ENCODE measurements at places on chromosomes 16 and 17. TPM values are rescaled to one million over a fixed set of nuclear protein-coding genes. Genes with fewer than 3 reads are reported as not detected.

- peak overlapping the region; percentile 68 for H3K27ac ChIP-seq
- no peaks in the 10 kb centered on the region for H3K36me3 ChIP-seq
- H3K4me3 ChIP-seq: no peak overlapping the region
- DNase-seq: no peak
- peaks cover 39% of the 10 kb centered on the region for H3K27me3 ChIP-seq
Measured at GRCh38 chr17:41529491-41529915, 1.4 kb upstream of the KRT19 start.

Gene RASD1
- total RNA-seq: 39.2 TPM

GRCh38 chr17:79508291-79508716 is 102.5 kb downstream of the RBFOX3 start:
- no peaks in the 10 kb centered on the region for H3K4me1 ChIP-seq
- H3K4me3 ChIP-seq: no peak overlapping the region
- H3K27me3 ChIP-seq: no peaks in the 10 kb centered on the region
- no peak for DNase-seq

- H3K27me3 ChIP-seq: no peaks in the 10 kb centered on the region
- no peak overlapping the region for H3K27ac ChIP-seq
- H3K4me3 ChIP-seq: peak overlapping the region; percentile 89
- DNase-seq: no peak
Measured at GRCh38 chr16:30760577-30761426, 1.1 kb downstream of the CFAP119 start.

DNA sequence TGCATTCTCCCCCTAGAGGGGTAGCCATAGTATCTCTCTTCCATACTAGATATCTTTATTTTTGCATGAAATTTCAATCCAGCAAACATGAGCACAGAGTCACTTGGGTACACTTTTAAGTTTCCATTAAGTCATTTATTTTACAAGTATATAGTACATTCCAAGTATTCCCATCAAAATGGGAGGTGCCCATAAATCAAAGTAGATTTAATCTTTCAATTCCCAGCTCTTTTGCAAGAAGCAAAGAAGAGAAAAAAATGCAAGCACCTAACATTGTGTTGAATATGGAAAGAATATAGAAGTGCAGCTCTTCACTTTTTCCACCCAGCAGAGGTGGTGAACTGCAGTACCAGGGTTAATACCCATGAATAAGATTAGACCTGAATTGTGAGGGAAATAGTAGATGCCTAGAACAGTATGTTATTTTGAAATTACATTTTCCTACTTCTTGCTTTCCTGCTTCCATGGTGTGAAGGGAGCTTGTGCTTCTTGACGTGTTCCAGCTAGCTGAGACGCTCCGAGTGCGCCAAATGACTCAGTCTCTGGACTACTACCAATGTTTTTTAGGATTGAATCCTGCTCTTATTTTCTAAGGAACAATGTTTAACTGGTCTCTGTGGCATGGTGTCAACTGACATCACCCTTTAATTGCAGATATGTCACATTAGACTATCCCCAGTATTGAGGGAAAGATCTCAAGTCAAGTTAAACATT is 151.1 kb upstream of the MAF start:
- H3K36me3 ChIP-seq: no peaks in the 10 kb centered on the region
- no peak overlapping the region for H3K4me3 ChIP-seq
- H3K4me1 ChIP-seq: no peaks in the 10 kb centered on the region
- no peak overlapping the region for H3K27ac ChIP-seq

GRCh38 chr16:67428146-67428731 is 2.7 kb upstream of the HSD11B2 start:
- peak; percentile 85 for DNase-seq
- peaks cover 29% of the 10 kb centered on the region for H3K4me1 ChIP-seq
- no peak overlapping the region for H3K27ac ChIP-seq
- H3K27me3 ChIP-seq: peaks cover 6% of the 10 kb centered on the region
- no peak overlapping the region for H3K4me3 ChIP-seq

- peak; percentile 96 for DNase-seq
- peak within 1 kb of the TSS; percentile 85 for H3K4me3 ChIP-seq
- H3K4me1 ChIP-seq: peaks cover 42% of the 10 kb centered on the region
- no peaks in the 10 kb centered on the region for H3K27me3 ChIP-seq
Measured at GRCh38 chr16:19113577-19114358, at the start of gene ITPRIPL2. Gene ITPRIPL2, plus strand, starts transcription at chr16:19113964. Its CDS starts 498 bp downstream, at chr16:19114462.

GRCh38 chr17:42743595-42744282 is 1.1 kb downstream of the EZH1 start:
- H3K27ac ChIP-seq: peak overlapping the region; percentile 91
- H3K36me3 ChIP-seq: no peaks in the 10 kb centered on the region
- DNase-seq: no peak

- H3K27ac ChIP-seq: no peak overlapping the region
- H3K27me3 ChIP-seq: no peaks in the 10 kb centered on the region
- DNase-seq: no peak
- H3K36me3 ChIP-seq: no peaks in the 10 kb centered on the region
Measured at GRCh38 chr16:48958681-48959080, 323.0 kb downstream of the CBLN1 start.

- no peaks in the 10 kb centered on the region for H3K4me1 ChIP-seq
- H3K27ac ChIP-seq: no peak overlapping the region
- H3K4me3 ChIP-seq: no peak overlapping the region
- H3K36me3 ChIP-seq: no peaks in the 10 kb centered on the region
- no peak for DNase-seq
Measured at GRCh38 chr16:55754056-55754455, 78.8 kb downstream of the CES1 start.

- no peak for DNase-seq
- no peaks in the 10 kb centered on the region for H3K27me3 ChIP-seq
- no peaks in the 10 kb centered on the region for H3K36me3 ChIP-seq
- H3K4me3 ChIP-seq: no peak overlapping the region
- H3K27ac ChIP-seq: no peak overlapping the region
Measured at GRCh38 chr16:53920988-53921387, 217.0 kb downstream of the FTO start.

- peak; percentile 82 for DNase-seq
- H3K4me1 ChIP-seq: no peaks in the 10 kb centered on the region
- H3K36me3 ChIP-seq: no peaks in the 10 kb centered on the region
- H3K27ac ChIP-seq: no peak overlapping the region
- no peak overlapping the region for H3K4me3 ChIP-seq
Measured at GRCh38 chr16:85479972-85480726, 133.0 kb upstream of the GSE1 start.

DNA sequence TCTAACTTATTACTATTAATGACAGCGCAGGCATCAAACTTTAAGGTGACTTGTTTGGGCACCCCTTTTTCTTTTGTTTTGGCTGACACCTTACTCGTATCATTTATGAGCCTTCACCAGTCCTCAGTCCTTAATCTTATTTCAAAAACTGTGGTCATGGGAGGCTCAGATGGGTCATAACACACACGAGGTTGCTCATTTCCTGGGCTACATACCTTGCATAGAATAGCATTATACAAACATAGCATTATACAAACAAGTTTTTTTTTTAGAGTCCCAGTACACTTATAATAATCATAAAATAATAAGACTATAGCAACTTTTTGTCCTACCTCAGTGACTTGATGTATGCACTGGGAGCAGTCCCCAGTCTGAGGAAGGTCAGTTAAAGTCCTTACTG is 11.2 kb upstream of the ACSF2 start:
- no peak for DNase-seq
- no peaks in the 10 kb centered on the region for H3K4me1 ChIP-seq
- H3K4me3 ChIP-seq: no peak overlapping the region
- H3K36me3 ChIP-seq: no peaks in the 10 kb centered on the region
- no peak overlapping the region for H3K27ac ChIP-seq

Gene CFAP52
- total RNA-seq: not detected

Gene CCDC144A
- 10.9 TPM for total RNA-seq

DNA sequence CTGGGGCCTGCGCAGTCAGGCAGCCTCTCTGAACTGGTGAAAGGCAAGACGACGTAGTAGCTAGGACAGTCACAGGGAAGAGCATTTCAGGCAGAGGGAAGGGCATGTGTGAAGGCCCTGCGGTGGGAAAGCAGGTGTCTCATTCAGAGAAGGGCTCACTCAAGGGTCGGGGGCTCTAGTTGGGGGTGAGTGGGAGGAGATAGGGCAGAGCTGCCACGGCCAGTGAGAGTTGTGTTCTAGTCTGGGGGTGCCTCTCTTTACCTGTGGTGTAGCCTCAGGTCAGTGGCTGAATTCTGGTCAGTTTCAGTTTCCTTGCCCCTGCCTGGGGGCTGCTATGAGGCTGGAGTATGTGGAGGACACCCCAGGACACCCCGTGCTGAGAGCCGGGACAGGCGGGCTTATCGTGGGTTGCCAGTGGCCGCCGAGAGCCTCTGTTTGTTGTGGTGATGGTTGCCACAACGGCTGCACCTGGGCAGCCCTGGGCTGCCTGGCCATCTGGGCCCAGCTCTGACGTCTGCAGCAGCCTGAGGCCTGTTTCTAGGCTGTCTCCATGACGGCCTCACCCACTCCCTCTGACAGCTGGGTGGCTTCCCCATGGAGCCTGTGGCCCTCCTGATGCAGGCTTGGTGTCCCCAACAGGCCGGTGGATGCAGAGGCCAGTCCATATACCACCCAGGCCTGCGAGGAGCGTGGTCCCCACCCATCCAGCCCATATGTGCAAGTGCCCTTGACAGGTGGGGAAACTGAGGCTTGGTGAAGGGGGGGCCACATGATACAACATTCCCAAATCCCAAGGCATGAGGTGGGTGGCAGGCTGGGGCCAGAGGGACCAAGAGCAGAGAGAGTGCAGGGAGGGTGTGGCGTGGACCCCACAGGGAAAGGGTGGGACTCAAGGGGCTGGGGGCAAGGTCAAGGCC is 10.8 kb downstream of the MAP2K3 start:
- no peak overlapping the region for H3K4me3 ChIP-seq
- H3K4me1 ChIP-seq: peaks cover under 1% of the 10 kb centered on the region
- peaks cover 22% of the 10 kb centered on the region for H3K36me3 ChIP-seq

GRCh38 chr16:85441189-85441889 is 171.8 kb upstream of the GSE1 start:
- peaks cover 14% of the 10 kb centered on the region for H3K4me1 ChIP-seq
- H3K36me3 ChIP-seq: no peaks in the 10 kb centered on the region
- H3K27me3 ChIP-seq: no peaks in the 10 kb centered on the region
- DNase-seq: no peak
- H3K27ac ChIP-seq: no peak overlapping the region

Gene KDM6B
- 48.3 TPM for total RNA-seq

GRCh38 chr17:73156887-73157520 is 7.8 kb upstream of the SSTR2 start:
- H3K27me3 ChIP-seq: peaks cover 17% of the 10 kb centered on the region
- peaks cover 9% of the 10 kb centered on the region for H3K4me1 ChIP-seq
- H3K27ac ChIP-seq: no peak overlapping the region
- no peaks in the 10 kb centered on the region for H3K36me3 ChIP-seq
- no peak overlapping the region for H3K4me3 ChIP-seq

DNA sequence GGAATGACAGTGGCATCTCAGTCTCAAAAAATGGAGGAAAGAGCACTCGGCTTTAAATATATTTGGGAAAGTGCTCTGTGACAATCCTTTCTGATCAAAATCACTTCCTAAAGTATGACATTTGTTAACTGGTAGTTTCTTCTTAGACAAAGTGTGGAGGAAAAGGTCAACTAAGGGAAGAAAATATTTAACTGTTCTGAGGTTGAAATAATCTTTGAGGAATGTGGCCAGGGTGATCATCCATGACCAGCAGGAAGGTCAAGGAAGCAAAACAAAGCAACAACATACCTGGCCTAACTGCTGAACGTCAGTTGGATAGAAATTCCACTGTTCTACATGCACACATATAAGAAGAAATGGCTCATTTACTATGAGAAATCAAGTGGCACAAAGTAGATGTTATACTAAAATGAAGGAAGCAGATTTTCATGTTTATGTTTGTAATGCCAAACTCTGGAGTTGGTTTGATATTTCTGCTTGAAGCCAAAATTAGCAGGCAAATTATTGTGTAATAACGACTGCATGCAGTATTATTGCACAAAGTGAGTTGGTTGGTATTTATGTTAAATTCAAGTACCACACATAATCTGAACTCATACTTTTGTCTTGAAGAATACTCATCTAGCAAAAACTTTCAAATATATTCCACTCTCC is 87.3 kb upstream of the CORO6 start:
- H3K27ac ChIP-seq: peak overlapping the region; percentile 52
- H3K27me3 ChIP-seq: no peaks in the 10 kb centered on the region
- no peak overlapping the region for H3K4me3 ChIP-seq
- H3K36me3 ChIP-seq: no peaks in the 10 kb centered on the region

Gene ALDH3A2
- 134 TPM for total RNA-seq

DNA sequence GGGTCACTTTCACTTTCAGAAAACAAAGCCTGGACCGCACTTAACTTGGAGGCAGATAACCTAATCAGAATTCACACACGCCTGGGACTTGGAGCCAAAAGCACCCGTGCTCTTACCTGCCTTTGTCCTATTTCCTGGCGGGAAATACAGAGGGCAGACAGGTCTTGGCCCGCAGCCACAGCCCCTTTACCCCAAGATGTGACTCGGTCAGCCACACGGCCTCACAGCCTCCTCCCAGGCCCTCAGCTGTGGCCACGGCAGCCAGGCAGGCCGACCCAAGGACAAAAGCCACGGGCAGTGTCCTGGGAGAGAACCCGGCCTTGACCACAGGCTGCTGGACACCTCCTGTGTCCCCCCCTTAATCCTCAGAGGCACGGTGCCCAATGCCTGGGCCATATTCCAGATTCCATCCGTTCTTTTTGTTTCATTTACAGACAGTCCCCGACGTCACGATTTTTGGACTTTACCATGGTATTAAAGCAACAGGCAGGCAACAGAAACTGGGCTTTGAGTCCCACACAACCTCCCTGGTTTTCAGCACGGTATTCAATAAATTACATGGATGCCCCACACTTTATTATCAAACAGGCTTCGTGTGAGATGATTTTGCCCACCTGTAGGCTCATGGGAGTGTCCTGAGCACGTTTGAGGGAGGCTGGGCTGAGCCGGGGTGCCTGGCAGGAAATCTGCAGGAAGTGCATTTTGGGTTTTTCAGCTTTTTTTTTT is 30.1 kb upstream of the GAA start:
- no peaks in the 10 kb centered on the region for H3K36me3 ChIP-seq
- H3K27ac ChIP-seq: peak overlapping the region; percentile 94
- H3K4me3 ChIP-seq: peak overlapping the region; percentile 50
- H3K4me1 ChIP-seq: peaks cover 29% of the 10 kb centered on the region
- no peak for DNase-seq

- DNase-seq: no peak
- H3K27me3 ChIP-seq: peaks cover 7% of the 10 kb centered on the region
- peak overlapping the region; percentile 62 for H3K4me3 ChIP-seq
Measured at GRCh38 chr17:12790249-12791106, 1.2 kb downstream of the ARHGAP44 start.

GRCh38 chr17:82752371-82753200 is 721 bp downstream of the TBCD start:
- no peaks in the 10 kb centered on the region for H3K36me3 ChIP-seq
- H3K4me3 ChIP-seq: peak overlapping the region; percentile 83
- peaks cover 6% of the 10 kb centered on the region for H3K4me1 ChIP-seq
- H3K27ac ChIP-seq: peak overlapping the region; percentile 42
- DNase-seq: peak; percentile 76

Gene RNPS1
- total RNA-seq: 116 TPM

DNA sequence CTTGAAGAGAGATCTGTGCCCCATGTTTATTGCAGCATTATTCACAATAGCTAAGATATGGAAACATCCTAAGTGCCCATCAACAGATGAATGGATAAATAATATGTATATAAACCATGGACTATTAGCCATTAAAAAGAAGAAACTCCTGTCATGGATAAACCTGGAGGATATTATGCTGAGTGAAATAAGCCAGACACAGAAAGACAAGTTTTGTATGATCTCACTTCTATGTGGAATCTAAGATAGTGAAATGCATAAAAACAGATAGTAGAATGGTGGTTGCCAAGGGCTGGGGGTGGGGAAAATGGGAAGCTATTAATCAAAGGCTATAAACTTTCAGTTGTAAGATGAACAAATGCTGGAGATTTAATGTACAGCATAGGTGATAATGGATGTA is 19.9 kb upstream of the HEATR6 start:
- H3K4me3 ChIP-seq: no peak overlapping the region
- H3K27ac ChIP-seq: no peak overlapping the region
- no peaks in the 10 kb centered on the region for H3K36me3 ChIP-seq
- no peaks in the 10 kb centered on the region for H3K27me3 ChIP-seq
- no peak for DNase-seq
- H3K4me1 ChIP-seq: no peaks in the 10 kb centered on the region

All from upper lobe of right lung (tissue), 1 donor.